Activated CD4-positive, alpha-beta T cell treated with anti-CD3 and anti-CD28 coated beads, Interleukin-2, amount 50 U/mL, for 4 hours (primary cell): ENCODE measurements at places on chromosomes 2 and 18.
A peak's percentile ranks its signal among the peaks of the same experiment; 100 is the strongest.

DNA sequence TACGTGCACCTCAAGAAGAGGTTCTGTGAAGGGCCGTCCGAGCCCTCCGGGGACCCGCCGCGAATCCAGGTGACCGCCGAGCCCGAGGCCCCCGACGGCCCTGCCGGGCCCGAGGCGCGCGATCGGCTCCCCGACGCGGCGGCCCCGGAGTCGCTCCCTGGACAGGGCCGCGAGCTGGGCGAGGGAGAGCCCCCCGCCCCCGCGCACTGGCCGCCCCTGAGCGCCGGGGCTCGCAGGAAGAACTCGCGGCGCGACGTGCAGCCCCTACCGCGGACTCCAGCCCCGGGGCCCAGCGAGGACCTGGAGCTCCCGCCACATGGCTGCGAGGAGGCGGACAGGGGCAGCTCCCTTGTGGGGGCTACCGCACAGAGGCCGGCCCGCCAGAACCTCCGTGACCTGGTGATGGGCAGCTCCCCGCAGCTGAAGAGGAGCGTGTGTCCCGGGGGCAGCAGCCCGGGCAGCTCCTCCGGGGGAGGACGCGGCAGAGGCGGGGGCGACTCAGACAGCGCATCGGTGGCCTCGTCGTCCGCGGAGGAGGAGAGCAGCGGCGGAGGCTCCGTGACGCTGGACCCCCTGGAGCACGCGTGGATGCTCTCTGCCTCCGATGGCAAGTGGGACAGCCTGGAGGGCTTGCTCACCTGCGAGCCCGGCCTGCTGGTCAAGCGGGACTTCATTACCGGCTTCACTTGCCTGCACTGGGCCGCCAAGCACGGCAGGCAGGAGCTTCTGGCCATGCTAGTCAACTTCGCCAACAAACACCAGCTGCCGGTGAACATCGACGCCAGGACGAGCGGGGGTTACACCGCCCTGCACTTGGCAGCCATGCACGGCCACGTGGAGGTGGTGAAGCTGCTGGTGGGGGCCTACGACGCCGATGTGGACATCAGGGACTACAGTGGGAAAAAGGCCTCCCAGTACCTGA, 812 bp downstream of the SOWAHC start:
- no peak for DNase-seq

GRCh38 chr2:21367421-21367820, 243.7 kb downstream of the TDRD15 start:
- DNase-seq: no peak

DNA sequence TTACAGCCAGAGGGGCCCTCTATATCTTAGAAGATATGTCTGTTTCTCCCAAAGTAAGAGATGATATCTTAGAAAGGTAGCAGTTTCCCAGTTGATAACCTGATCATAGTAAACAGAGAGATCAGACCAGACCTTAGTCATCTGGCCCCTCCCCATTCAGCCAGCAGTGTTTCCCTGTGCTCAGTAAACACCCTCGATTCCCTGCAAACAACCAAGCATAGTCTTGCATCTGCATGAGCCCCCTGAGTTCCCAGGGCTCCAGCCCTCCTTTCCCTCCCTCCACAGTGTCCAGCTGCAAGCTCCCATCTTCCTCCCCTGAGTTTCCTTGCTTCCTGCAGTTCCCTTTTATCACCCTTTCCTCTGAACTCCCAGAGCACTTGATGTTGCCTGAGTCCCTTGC, 20.3 kb downstream of the NRP2 start:
- DNase-seq: no peak

DNA sequence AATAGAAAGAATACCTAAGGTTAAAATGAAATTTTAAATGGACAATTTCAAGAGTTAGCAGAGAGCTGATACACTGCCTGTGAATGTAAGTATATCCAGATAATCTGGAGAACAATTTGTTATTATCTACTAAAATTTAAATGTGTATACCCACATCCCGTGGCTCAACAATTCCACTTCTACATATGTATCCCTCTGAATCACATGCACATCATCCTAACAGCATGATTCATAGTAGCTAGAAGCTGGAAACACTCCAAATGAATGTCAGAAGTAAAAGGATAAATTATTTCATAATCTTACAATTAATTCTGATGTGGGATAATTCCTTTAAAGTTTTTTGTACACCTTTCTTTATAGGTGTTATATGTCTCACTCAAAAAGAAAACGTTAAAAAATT, 87.9 kb downstream of the CNTNAP5 start:
- no peak for DNase-seq

DNA sequence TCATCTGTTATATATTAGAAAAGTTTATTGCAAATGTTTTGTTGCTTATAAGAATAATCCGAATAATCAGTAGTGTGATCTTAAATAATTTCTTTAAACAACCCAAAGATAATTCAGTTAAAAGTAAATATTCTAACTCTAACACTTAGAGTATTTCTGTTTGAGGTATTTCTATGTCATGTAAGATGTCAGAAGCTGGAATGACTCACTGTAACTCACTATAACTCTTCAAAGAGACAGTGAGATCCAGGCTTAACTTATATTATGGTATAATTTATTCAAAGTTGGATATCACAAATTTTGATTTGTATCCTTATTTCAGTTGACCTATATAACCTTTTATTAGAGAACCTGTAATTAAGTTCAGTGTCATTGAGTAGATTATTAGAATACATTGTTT, 6.9 kb downstream of the MBD5 start:
- no peak for DNase-seq

- no peak for DNase-seq
Measured at GRCh38 chr2:180367815-180368214, 360.7 kb upstream of the CWC22 start.

- DNase-seq: no peak
Measured at GRCh38 chr2:207142461-207142860, 23.3 kb downstream of the KLF7 start.

GRCh38 chr2:215612786-215613185, 176.9 kb upstream of the FN1 start:
- no peak for DNase-seq

GRCh38 chr18:63298400-63299365, 20.9 kb downstream of the BCL2 start:
- peak; percentile 12 for DNase-seq

DNA sequence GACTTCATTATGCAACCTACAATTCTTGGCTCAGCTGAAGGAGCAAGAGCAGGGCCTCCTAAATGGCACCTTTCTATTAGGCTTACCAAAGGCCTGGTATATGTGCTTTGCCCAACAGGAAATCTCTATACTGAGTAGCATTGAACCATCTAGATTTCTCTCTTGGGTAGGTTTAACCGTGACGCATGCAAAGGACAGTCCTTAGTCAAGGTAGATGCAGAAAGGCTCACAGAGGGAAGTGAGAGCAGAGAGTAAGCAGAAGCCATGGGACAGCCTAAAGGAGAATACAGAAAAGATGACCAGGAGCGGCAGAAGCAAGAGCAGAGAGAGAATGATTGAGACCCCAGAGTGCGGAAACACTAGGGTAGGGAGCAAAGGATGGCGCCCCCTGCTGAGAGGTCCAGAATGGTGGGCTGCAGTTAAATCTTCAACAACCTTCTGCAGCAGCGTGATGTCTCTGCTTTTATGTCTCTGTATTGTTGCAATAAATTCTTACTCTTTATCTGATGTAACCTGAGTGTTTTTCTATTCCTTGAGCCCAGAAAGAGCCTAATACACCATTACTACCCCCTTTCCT, 4.7 kb upstream of the OSBPL1A start:
- no peak for DNase-seq

GRCh38 chr2:132419941-132420340, 3.3 kb downstream of the GPR39 start:
- DNase-seq: no peak

- no peak for DNase-seq
Measured at GRCh38 chr2:64420677-64421076, 33.3 kb upstream of the LGALSL start.

- no peak for DNase-seq
Measured at GRCh38 chr2:151153601-151154000, 108.1 kb downstream of the RBM43 start.

GRCh38 chr2:96156926-96157648, 11.8 kb upstream of the DUSP2 start:
- no peak for DNase-seq

- no peak for DNase-seq
Measured at GRCh38 chr2:81692566-81692965, 1388.0 kb upstream of the LRRTM1 start.

- no peak for DNase-seq
Measured at GRCh38 chr2:46134531-46135227, 162.5 kb upstream of the EPAS1 start.

DNA sequence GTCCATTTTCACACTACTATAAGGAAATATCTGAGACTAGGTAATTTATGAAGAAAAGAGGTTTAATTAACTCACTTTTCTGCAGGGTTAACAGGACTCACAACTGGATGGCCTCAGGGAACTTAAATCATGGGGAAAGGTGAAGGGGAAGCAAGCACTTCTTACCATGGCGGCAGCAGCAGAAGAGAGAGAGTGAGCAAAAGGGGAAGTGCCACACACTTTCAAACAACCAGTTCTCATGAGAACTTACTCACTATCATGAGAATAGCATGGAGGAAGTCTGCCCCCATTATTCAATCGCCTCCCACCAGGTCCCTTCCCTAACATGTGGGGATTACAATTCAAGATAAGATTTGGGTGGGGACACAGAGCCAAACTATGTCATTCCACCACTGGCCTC, 55.1 kb upstream of the NETO1 start:
- no peak for DNase-seq

DNA sequence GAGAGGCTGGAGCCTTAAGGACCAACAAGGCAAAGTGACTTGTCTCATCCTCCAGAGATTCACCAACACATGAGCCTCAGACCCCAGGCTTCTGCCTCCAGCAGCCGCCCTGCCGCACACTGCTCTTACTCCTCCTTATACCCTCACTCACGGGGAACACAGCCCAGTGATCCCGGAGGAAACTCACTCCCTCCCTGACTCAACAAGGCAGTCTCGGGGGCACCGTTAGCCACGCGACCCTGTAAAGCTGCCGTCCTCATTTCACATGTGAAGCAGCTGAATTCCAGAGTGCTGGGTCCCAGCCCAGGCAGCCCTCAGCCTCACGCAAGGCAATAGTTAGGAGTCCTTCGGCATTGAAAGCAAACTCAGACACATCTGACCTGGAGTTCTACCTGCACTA, 129.7 kb downstream of the TPO start:
- DNase-seq: no peak

DNA sequence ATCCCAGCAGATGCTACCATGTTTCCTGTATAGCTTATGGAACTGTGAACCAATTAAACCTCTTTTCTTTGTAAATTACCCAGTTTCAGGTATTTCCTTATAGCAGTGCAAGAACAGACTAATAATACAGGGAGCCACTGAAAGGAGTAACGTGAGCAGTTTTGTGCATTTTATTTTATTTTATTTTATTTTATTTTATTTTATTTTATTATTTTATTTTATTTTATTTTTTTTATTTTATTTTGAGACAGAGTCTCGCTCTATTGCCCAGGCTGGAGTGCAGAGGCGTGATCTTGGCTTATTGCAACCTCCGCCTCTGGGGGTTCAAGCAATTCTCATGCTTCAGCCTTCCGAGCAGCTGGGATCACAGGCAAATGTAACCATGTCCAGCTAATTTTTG, 156.3 kb upstream of the MSH6 start:
- DNase-seq: no peak

- peak; percentile 44 for DNase-seq
Measured at GRCh38 chr2:203869223-203870042, 1.9 kb downstream of the CTLA4 start.

- DNase-seq: no peak
Measured at GRCh38 chr18:57057890-57058289, 89.0 kb upstream of the BOD1L2 start.

DNA sequence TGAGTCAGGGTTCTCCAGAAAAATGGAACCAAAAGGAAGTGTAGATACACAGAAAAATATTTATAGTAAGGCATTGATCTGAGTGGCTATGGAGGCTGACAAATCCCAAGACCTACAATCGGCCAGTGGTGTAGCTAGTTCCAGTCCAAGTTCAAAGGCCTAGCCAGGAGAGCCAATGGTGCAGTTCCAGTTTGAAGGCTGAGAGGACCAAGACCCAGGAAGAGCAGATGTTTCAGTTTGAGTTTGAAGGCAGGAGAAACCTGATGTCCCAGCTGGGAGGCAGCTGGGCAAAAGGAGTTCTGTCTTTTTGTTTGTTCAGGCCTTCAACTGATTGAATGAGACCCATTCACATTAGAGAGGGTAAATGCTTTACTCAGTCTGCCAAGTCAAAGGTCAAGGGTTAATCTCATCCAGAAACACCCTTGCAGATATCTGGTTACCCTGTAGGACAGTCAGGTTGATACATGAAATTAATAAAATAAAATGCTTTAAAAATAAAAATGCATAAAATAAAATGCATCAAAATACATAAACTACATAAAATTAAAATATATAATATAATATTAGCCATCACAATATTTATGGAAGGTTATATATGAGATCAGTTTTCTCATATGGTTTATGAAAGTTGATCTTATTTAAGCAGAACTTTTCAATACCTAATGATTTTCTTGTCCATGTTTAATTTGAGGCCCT, 38.7 kb downstream of the KCNE4 start:
- DNase-seq: no peak

DNA sequence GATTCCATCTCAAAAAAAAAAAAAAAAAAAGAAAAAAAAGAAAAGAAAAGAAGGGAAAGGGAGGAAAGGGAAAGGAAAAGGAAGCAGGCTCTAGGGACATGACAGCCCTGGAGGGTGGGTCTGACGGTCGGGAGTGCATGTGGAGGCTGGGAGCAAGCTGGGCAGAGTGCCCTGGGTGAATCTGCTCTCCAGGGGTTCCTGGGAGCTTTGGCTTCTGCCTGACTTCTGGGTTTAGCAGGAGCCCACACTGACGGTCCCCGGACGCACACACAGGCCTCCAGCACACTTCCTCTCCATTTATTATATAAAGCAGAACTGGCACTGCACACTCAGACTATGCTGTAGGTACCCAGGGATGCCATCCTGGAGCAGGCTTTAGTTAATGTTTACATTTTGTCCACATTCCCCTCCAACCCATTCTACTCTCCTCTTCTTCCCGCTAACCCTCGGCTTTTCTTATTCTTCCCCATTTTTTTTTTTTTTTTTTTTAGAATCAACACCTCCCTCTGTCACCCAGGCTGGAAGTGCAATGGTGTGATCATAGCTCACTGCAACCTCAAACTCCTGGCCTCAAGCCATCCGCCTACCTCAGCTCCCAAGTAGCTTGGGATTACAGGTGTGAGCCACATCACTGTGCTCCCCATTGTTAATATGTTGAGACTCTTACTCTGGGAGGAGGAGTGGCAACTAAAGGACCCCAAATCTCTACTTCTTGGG, 151.1 kb upstream of the SLC1A4 start:
- no peak for DNase-seq

DNA sequence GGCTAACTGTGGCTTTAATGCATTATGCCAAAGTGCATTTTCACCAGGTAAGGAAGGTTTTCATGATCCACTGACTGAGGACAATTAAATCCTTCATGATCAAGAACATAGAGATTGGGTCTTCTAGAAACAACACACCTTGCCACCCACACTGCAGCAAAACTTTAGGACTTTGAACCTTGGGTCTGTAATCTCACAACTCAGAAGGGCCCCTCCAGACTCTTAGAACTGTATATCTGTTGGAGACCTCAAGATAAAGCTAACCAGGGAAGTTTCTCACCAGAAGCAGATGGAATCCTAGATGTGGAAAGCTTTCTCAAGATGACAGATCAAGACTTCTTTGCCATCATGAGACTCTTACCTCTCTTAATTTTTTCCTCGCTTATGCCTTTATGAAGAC, 42.5 kb upstream of the MAT2A start:
- no peak for DNase-seq
